Pons (tissue), 1 donor: ENCODE measurements at places on chromosomes 7 and 10.
A peak's percentile ranks its signal among the peaks of the same experiment; 100 is the strongest.

DNA sequence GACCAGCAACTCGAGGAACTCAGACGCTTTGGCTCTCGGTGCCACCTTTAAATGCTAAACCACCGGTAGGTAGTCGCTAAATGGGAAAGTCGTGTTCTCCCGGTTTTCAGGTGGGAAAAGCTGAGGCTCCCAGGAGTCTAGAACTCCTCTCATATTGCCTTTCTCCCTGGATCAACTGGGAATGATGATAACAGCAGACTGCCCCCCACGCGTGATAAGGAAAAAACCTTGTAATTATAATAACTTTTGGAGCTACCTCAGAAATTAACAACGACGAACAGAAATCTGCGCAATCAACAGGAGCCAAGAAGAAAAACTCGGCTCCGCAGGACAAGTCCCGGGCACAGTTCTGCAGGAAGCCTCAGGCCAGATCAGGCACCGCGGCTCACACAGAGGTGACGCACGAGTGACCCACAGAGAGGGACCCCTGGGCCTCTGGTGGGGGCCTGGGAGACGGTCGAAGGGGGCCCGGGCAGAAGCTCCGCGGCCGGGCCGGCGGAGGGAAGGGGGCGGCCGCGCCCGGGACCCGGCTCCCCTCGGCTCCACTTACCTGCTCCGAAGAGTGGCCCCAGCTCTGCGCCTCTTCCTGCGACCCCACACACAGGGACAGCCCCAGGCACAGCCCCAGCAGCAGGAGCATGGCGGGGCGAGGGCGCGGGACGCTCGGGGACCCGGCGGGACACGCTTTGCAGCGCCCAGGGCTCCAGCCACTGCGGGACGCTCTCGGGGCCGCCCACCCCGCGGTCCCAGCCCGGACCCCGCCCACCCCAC lies at the start of gene ITIH5:
Gene ITIH5 (minus strand): TSS at position 714 of the 771 bp plus-strand sequence. CDS start 74 bp downstream, at position 640.
- DNase-seq = no peak

GRCh38 chr10:19595212-19595845 lies 220.9 kb upstream of the PLXDC2 start:
- no peak for DNase-seq

- DNase-seq = no peak
Measured at GRCh38 chr10:132638130-132638515, 100.5 kb downstream of the INPP5A start.

DNA sequence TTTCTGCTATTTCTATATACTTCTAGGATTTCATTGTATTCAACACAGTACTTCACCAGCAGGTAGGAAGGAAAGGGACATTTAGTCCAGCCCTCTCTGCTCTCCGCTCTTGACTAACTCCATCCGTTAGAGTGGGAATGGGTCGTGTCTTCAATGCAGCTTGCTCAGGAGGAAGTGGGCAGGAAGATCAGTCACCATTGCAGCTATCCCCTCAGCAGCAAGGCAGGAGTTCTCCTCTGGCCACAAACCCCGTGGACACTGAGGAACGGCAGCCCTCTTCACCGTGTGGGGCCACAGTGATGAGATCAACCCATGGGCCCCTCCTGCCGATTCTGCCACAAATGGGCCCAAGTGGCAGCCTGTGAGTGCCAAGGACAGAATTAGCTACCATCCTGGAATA lies 30.2 kb upstream of the IKZF1 start:
- DNase-seq = no peak

GRCh38 chr10:75910032-75910431 lies 478.6 kb downstream of the LRMDA start:
- peak; percentile 34 for DNase-seq

- DNase-seq = no peak
Measured at GRCh38 chr10:32166365-32166764, 110.1 kb upstream of the KIF5B start.

DNA sequence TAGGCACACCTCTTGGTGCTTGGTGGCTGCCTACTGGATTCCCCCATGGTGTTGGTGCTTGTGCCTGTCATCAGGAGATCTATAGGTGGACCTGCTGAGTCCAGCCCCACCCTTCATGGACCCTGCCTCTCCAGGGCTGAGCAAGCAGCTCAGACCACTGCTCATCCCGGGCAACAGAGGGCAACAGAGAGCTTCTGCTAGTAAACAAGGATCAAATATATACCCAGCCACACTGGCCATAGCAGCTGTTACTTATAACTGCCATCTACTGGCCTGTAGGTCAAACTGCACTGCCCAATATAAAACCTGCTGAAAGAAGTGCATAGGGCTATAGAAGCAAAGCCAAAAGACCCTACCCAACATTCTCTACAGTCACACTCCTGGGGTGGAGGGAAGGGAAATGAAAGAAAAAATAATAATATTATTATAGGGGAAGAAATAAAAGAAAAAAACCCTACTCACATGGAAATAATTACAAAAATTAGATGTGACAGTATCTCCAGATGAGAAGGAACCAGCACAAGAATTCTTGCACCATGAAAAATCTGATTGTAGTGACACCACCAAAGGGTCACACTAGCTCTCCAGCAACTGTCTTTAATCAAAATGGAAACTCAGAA lies 54.9 kb upstream of the ZNF800 start:
- peak; percentile 16 for DNase-seq

DNA sequence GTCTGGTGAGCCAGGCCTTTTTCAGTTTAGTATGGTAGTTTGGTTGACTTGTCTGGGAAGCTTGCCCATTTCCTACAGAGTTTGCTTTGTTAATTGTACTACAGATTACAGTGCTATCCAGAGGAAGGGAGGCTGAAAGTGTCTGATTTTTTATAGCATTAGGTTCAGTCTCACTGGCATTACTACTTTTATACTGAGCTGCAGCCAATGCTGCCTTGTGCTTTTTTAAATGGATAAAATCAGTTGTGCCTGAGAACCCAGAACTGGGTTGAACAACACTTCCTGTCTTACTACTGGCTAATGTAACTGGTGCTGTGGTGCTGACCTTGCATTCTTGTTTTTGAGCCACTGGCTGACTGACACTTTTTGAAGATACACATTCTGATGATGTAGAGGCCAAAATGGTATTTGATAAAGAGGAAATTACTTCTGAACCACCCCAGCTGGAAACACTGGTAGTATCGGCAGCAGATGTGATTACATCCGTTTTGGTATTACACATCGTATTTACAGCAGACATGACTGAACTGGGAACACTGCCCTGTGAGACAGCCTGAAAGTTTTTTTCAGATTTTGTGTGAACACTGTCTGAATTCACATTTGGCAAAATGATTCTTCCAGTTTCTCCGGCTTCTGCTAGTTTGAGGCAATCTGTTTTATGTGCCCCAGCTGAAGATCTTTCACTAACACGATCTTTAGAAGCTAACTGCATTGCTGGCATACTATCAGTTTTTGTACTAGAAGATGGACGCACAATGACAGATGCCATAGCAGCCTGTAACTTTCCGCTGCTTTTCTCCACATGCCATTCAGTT lies 74.1 kb downstream of the NRBF2 start:
- peak; percentile 97 for DNase-seq

DNA sequence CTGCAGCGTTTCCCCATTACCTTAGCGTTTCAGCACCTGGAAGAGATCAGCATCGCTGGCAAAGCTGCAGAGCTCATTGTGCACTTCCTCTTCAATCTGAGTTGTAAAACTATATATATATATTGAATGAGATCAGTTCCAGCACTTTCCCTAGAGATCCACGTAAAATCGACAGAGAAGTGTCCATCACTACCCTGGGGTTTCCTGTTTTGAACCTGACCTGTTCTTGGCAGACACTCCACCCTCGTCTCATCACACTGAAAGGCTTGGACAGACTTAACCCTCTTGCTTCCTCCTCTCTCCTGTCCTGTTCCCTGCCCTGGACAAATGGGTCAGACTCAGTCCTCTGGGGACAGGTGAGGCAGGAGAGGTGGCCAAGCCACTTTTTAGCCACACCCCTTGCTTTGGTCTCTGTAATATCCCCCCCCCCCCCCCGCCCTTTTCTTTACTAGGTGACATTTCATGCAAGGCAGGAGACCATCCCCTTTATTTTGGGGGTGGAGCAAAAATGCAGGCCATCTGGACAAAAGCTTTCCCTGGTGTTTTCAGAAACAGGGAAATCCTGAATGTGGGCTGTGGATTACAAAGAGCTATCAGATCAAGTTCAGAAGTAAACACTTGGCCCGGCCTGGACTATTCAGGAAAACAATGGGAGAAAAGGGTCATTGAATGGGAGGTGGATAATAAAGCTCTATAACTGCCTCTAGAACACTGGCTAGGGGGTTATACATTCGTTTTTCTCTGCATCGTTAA lies 83.7 kb upstream of the KDM7A start:
- peak; percentile 96 for DNase-seq

- no peak for DNase-seq
Measured at GRCh38 chr10:102581981-102582580, 62.2 kb upstream of the TRIM8 start.

- no peak for DNase-seq
Measured at GRCh38 chr7:585229-585711, 65.6 kb upstream of the PDGFA start.

DNA sequence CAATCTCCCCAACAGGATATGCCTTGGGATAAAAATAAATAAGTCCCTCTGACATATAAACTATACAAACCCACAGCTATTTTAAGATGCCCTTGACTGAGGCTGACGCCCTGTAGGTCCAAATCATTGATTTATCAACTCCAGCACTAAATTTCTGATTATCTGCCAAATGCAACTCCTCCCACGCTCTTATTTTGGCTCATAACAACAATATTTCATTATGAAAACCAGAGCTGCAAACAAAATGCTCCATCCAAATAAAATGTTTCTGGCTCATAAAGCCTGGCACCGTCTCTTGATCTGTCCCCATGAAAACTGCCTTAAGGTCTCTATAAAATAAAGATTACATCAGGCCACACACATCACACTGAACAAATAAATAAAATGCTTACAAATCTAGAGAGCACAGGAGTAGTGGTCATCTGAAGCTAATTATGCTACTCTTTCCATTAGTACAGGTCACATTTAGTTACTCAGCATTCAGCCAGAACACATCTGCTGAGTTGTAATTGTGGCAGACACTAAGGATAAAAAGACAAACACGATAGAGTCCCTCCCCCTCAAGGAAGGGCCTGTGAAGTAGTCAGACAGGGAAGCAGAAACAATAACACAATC lies 28.8 kb downstream of the CACUL1 start:
- no peak for DNase-seq

DNA sequence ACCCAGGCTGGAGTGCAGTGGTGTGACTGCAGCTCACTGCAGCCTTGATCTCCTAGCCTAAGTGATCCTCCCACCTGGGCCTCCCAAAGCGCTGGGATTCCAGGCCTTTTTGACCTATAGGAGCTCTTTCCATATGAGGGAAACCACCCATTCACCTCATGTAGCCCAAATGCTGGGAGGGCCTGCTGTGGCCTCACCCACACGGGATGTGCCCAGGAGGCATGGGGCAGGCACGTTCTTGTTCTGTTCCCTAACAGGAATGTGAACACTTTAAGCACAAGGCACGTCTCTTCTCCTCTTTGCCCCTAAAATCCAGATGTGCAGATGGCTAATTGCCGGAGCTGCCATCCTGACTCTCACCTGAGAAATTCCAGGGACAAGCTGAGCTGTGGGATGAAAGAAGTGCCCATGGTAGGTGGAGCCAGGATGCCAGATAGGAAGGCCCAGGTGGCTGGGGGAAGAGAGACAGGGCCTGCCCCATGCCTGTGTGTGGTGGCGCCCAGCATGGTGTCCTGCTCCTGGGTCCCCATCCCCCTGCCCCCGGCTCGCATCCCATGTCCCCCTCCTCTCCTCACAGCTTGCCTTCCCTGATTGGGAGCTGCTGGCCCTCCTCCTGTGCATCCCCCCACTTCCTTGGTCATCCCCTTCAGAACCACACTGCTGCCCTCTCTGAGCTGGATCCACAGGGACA lies 17.3 kb downstream of the CAMK2B start:
- no peak for DNase-seq

DNA sequence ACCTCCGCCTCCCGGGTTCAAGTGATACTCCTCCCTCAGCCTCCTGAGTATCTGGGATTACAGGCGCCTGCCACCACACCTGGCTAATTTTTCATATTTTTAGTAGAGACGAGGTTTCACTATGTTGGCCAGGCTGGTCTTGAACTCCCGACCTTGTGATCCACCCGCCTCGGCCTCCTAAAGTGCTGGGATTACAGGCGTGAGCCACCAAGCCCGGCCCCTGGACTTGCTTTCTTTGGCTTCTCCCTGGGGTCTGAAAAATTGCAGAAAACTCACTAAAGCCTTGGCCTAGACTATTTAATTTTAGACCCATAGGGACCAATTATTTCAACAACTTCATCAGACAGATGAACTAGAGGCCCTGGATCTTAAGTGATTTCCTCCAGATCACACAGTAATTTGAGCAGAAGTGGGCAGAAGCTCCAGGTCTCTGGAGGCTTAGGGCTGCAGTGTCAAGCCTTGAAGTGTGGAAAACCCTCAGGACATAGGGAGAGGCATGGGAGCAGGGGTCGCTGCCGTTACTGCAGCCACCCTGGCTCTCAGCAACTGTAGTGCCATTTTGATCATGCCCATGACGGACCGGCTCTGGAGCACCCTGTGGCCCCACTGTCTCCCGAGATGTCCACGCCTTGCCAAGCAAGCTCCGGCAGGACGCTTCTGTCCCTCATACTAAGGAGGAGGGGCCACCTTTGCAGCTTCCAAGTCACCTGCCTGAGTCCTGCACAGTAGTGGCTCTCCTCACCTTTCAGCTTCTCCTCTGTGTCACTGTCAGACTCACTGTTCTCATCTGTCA lies 72.4 kb downstream of the DENND2A start:
- no peak for DNase-seq

DNA sequence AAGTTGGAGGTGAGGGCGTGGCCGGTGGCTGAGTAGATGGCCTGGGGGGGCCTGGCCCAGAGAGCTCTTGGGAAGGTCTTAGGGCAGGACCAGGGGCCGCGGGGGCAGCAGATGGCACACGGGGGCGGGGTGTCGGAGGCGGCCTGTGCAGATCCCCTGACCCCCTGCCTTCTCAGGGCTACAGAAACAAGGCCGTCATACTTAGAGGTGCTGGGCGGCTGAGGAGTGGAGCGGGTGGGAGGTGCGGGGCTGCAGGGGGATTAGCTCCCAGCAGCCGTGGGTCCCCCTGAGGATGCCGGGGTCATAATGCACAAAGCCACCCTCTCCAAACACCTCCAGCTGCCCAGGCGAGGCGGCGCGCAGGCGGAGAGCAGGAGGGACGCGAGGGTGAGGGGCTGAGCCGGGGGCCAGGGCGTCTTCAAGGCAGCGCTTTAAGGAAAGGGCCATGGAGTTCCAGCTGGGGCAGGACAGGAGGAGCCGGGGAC lies 40.4 kb upstream of the ZNF32 start:
- DNase-seq = no peak

- no peak for DNase-seq
Measured at GRCh38 chr10:108684431-108684830, 1238.9 kb downstream of the XPNPEP1 start.

- DNase-seq = no peak
Measured at GRCh38 chr7:64308016-64308270, 5.8 kb upstream of the ZNF736 start.

DNA sequence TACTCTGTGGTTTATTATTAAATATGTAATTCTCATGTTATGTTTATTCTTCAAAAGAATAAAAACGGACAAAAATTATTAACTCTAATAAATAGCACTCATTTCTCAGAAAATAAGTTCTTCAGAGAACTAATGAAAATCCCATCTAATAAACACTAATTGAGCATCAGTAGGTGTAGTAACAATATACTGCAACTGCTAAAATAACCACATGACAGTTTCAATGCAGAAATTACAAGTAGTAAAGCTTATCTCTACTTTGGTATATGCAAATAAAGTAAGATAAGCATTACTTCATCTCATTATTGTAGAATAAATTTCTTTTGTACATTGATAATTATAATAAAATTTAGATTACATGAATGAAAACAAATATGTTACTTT lies 56.4 kb upstream of the DKK1 start:
- no peak for DNase-seq
